Smooth muscle cell of the pulmonary artery (primary cell): ENCODE measurements at places on chromosomes 2 and 18. TPM values are rescaled to one million over a fixed set of nuclear protein-coding genes. Genes with fewer than 3 reads are reported as not detected.

SMYD1 gene
- total RNA-seq: not detected in 2 replicates

SCN3A gene
- total RNA-seq: 0.40 and 0.85 TPM in 2 replicates

FOXI3 gene
- total RNA-seq: not detected in 2 replicates

CPO gene
- not detected in 2 replicates for total RNA-seq

CEP192 gene
- total RNA-seq: 20.4 and 26.2 TPM in 2 replicates

SPHKAP gene
- 0.13 TPM in 1 of 2 replicates, not detected in the other for total RNA-seq

MYL1 gene
- total RNA-seq: not detected in 2 replicates

NEURL3 gene
- 0.20 TPM in 1 of 2 replicates, not detected in the other for total RNA-seq

NPPC gene
- 0.07 and 0.96 TPM in 2 replicates for total RNA-seq

STK17B gene
- 60.5 and 86.0 TPM in 2 replicates for total RNA-seq

LOXHD1 gene
- not detected in 2 replicates for total RNA-seq

CFAP221 gene
- 0.07 and 0.13 TPM in 2 replicates for total RNA-seq

SCN2A gene
- 1.8 and 2.7 TPM in 2 replicates for total RNA-seq

NT5DC4 gene
- 0.33 TPM in 1 of 2 replicates, not detected in the other for total RNA-seq

SCTR gene
- total RNA-seq: not detected in 2 replicates

TTR gene
- not detected in 2 replicates for total RNA-seq

RFTN2 gene
- total RNA-seq: 3.5 and 10.0 TPM in 2 replicates

WNT10A gene
- total RNA-seq: not detected in 2 replicates

IL1RN gene
- not detected in 2 replicates for total RNA-seq

PSMA8 gene
- not detected in 2 replicates for total RNA-seq

CRACDL gene
- total RNA-seq: 0.03 TPM in 1 of 2 replicates, not detected in the other

ERCC3 gene
- total RNA-seq: 36.4 and 40.7 TPM in 2 replicates

MTLN gene
- 36.6 and 39.7 TPM in 2 replicates for total RNA-seq

DCDC2C gene
- not detected in 2 replicates for total RNA-seq

VWC2L gene
- not detected in 2 replicates for total RNA-seq

NT5C1B gene
- not detected in 2 replicates for total RNA-seq

HOXD12 gene
- total RNA-seq: not detected in 2 replicates

TMEM37 gene
- 0.10 TPM in 1 of 2 replicates, not detected in the other for total RNA-seq

CYBRD1 gene
- total RNA-seq: 265 and 312 TPM in 2 replicates

GPBAR1 gene
- 0.03 and 0.13 TPM in 2 replicates for total RNA-seq

STARD7 gene
- 97.5 and 116 TPM in 2 replicates for total RNA-seq

C2orf80 gene
- not detected in 2 replicates for total RNA-seq

CCDC178 gene
- total RNA-seq: not detected in 2 replicates

TMEM182 gene
- 3.6 and 3.7 TPM in 2 replicates for total RNA-seq

CD226 gene
- total RNA-seq: 0.46 and 0.69 TPM in 2 replicates

LRRC30 gene
- not detected in 2 replicates for total RNA-seq
